ENCODE measurements at places on chromosomes 7 and 10.

DNA sequence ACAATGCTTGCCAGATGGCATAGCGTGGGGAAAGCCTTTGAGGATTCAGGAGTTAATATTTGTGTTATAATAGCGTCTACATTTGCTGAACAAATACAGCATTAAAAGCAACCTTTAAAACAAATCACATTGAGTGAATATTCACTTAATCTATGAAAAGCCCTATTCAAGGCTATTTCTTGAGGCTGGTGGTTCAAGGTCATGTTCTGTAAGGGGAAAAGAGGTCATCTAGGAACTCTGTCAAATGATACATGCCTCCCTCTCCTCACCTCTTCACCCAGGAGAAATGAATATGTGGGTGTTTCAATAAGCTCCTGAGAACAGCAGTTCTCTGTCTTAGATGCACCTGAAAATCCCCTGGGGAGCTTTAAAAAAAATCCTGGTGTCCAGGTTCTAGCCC lies 303.0 kb downstream of the ELMO1 start:
- DNase-seq = no peak

DNA sequence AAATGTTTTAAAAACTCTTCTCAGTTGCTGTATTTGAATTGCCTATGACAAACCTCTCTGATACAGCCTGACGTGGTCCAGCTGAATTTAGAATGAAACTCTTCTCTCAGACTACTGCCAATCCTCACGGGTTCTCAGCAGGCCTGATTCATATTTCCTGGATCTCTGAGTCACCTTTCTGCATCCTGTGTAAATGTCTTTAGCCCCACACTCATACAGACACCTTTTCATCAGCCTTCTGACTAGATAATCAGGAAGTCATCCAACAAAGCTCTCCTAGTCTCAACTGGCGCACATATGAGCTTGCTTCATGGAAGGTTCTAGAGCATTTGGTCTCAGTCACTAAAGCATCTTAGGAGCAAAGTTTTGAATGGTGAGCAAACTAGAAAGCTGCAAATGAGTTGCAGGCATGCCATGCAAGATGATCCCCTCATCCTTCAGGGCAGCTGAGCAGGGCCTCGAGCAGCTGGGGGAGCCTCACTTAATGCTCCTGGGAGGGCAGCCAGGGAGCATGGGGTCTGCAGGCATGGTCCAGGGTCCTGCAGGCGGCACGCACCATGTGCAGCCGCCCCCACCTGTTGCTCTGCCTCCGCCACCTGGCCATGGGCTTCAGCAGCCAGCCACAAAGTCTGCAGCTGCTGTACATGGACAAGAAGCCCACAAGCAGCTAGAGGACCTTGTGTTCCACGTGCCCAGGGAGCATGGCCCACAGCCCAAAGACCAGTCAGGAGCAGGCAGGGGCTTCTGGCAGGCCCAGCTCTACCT lies 182.8 kb downstream of the ARHGAP12 start:
- DNase-seq = no peak

- DNase-seq = no peak
Observed at GRCh38 chr7:111223802-111224253, 132.9 kb downstream of the LRRN3 start.

DNA sequence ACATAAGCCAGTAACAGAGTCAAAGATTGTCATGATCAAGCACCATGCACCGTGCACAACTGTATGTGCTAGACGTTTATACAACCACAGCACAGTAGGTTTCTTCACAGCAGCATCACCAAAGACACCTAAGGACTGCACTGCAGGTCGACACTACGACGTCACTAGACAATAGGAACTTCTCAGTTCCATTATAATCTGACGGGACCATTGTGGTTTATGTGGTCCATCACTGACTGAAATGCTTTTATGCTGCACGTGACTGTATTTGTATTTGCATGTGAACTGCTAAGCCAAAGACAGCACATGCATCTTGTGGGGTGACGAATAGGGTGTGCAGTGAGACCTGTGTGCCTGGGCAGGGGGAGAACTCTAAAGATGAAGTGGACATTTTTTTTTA lies 164.9 kb downstream of the PARD3 start:
- DNase-seq = no peak

DNA sequence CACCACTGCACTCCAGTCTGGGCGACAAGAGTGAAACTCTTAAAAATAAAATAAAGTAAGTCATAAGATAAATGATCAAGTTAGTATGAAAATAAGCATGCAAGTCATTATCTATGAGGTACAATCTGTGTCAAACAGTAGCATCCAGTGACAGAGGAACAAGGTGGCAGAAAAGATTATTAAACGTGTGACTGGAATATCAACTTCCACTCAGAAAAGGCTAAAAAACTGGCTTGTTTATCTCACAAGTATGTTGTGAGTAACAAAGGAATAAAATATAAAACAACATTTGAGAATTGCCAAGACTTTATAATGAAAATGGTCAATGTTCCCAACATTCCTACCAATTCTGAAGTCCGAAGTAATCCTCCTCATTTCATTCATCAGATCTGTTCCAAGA lies 30.3 kb downstream of the ITGB1 start:
- DNase-seq = no peak

- no peak for DNase-seq
Observed at GRCh38 chr7:57407125-57407524, 42.9 kb upstream of the ZNF716 start.

DNA sequence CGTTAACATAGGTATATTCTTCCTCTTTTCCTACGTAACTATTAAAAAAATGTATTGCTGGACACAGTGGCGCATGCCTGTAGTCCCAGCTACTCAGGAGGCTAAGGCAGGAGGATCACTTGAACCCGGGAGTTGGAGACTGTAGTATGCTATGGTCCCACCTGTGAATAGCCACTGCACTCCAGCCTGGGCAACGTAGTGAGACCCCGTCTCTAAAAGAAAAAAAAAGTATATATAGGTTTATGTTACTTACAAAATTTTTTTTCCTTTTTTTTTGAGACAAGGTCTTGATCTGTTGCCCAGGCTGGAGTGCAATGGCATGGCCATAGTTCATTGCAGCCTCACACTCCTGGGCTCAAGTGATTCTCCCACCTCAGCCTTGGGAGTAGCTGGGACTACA lies 5.6 kb downstream of the NUB1 start:
- DNase-seq = no peak

GRCh38 chr10:34811968-34812514 lies 3.1 kb downstream of the PARD3 start:
- DNase-seq = no peak

- DNase-seq = no peak
Observed at GRCh38 chr7:9175871-9176270, 742.5 kb downstream of the NXPH1 start.

DNA sequence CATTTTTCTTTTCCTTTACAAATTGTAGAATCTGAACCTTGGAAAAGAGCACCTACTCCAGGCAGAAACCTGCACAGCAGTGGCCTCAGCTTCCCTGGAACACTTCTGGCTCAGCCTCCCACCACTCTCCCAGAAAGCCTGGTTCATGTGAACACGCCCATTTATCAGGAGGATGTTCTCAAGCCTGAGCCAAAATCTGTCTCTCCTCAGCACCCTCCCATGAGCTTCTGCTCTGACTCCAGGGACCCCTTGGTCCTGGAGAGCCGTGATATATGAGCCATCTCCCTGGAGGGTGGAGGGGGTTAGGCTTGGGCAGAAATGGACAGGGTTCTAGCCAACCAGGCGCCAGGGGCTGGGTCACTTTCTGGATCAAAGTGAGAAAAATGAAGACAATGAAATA lies 10.1 kb downstream of the GDF2 start:
- DNase-seq = no peak

GRCh38 chr10:106513352-106513771 lies 651.1 kb downstream of the SORCS1 start:
- DNase-seq = no peak

DNA sequence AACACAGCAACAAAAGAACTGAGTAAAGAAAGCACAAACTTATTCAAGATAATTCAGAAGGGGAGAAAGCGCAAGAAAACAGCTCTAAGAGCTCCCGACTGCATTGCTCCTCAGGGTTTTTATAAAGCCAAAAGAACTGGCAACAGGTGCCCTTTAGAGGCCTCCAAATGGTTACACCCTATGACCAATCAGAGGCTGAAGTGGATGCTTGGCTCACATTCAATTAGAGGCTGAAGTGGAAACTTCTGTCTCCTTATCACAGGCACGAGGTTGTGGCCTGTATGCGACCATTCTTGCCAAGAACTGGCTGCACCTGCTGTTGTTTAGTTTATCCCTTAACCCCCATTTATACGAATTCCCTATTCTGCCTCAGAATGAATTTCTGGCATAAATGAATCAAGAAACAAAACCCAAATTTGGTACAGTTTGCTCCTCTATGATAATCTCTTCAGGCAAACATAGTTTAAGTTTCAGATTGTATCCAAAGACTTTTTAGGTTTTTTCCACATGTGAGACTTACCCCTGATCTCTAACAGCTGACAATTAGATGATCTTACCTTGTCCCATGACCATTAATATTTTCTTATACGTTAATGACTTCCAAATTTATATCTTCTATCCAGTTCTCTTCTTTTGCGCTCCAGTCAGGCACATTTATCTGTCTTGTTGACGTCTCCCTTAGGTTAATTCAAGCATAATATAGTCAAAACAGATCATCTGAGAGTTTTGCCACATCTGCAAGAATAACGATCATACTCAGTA lies 504.8 kb downstream of the NXPH1 start:
- DNase-seq = no peak
